NCI-H187 (cell line): ENCODE measurements at places on chromosomes 12 and 14.

GRCh38 chr12:101051901-101052550 lies 158.0 kb downstream of the SLC5A8 start:
- DNase-seq, result no peak

DNA sequence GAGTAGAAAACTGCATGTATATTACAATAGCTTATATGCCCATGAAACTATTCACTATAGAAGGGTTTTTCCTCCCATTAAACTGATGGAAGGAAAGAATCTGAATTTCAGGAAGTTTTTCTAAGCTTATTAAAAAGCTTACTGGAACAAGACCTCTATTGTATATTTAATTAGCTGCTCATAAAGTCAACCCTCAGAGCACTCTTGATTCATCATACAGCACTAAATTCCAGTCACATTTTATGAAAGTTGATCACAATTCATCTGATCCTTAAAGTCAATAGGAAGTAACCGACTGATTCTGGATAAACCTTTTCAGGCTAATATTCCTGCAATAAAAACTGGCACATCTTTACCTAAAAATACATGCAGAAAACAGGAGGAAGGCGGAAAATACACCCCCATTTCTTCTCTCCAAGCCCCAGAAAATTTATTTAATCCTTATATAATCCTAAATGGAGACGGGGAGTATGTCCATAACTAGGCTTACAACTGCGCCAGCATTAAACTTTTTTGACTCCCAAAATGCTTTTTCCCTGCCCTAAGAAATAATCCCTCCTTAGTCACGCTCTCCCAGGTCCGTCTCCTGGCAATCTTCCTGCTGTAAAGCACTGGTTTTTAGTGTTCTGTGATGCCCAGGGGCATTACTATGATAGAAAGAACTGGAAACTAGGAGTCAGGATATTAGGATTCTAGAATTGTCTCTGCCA lies 35.3 kb downstream of the DICER1 start:
- no peak for DNase-seq

DNA sequence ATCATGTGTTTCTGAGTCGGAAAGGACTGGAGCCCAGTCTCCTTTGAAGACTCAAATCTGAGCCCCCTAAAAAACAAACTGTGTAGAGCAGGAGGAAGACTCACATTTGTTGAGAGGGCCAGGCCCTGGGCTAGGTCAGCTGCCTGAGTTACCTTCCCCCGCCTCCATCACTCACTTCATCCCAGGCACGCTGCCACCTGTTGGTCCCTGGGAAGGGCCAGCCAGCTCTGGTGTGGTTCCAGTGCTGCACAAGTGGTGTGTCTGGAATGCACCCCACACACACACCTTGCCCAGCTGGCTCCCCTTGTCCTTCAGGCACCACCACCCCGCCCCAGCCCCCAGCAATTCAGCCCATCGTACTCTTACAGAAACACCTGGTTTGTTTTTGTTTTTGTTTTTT lies 9.0 kb downstream of the MVK start:
- no peak for DNase-seq

- DNase-seq, result no peak
Observed at GRCh38 chr14:20988717-20989470, 886 bp upstream of the METTL17 start.

GRCh38 chr12:120060196-120060595 lies 56.4 kb downstream of the RAB35 start:
- no peak for DNase-seq

DNA sequence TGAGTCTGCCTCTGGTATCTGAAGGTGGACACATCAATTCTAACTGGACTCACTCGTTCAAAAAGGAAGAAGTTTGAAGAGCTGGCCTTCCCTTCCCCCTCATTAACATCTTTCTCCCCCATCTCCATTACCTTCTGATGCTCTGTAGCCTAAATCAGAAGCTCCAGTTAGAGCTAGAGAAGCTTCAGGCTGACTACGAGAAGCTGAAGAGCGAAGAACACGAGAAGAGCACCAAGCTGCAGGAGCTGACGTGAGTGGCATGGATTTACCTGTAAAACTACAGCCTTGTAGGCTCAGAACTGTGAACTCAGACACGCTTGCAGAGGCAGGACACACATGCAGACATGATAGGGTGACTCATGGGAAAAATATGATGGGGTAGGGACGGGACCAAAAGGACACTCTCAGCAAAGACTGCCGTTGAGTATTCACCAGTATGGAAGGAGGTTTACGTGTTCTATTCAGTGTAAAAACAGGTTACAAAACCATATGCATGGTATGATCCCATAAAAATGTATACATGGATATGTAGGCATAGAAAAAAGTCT lies 14.3 kb upstream of the PIP4K2C start:
- DNase-seq, result no peak

GRCh38 chr14:102088012-102088792 lies 1.4 kb upstream of the HSP90AA1 start:
- no peak for DNase-seq

- no peak for DNase-seq
Observed at GRCh38 chr12:72888693-72889092, 616.5 kb downstream of the TRHDE start.

GRCh38 chr12:108302403-108303311 lies 36.5 kb downstream of the CMKLR1 start:
- no peak for DNase-seq

DNA sequence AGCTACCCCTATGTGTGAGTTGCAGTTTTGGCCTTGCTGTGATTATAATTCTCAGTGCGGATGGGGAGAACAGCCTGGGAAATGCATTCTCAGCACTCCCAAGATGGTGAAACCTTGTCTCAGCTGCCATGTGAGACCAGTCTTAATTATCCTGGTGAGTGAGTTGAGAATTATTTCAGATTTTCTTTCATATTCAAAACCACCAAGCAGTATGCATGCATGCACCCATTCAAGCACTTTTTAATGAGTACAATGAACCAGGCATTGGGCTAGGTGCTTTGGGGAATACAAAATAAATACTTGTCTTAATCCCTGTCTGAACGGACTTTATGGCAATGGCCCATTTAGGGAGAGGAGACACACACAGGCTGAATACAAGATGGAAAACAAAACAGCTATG lies 94.7 kb downstream of the PTPN11 start:
- DNase-seq, result no peak

- no peak for DNase-seq
Observed at GRCh38 chr12:23236066-23236780, 611.3 kb downstream of the ETNK1 start.

DNA sequence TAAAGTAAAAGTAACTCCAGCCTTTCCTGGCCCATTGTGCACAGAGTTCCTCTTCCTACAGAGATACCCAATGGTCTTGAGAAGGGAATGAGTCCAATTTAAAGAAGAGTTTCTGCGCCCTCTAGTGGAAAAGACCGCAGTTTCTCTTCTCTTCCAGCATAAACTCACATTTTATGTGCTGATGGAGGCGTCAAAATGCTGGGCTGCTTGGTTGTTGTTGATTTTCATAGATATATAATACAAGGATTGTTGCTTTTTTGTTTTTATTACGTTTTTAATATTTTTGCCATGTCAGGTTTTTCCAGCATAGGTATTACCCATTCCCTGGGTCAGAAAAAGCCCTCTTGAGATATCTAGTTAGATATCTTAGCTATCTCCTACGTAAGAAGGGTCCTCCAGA lies 356.9 kb upstream of the STXBP6 start:
- peak; percentile 29 for DNase-seq

DNA sequence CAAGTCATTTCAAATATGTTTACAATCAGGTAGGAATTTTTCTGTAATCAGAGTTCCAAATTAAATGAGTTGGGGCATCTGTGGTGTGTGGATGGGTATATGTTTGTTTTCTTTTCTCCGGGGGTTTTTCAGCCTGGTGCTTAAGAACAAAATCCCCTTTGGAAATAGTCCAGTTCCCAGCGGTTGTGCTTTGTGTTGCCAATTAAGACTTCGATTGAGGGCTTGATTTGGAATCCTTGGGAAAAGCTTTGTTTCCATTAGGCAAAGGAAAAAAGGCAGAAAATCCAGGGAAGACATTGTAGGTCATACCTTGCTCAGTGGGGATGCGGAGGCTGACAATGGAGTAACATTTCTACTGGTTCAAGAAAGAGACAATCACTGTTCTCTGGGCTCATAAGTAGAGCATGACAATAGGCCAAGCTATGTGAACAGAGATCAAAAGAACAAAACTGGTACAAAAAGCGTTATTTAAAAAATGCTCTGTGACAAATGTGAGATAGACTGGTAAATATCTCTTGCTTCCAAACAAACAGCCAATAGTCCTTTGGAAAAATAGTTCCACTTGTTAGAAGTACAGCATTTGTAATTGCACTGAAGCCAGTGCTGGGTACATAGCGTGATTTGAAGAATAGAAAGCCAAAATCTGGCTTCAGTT lies 79.7 kb downstream of the EML1 start:
- no peak for DNase-seq
